ENCODE measurements at places on chromosomes 1 and 21.

DNA sequence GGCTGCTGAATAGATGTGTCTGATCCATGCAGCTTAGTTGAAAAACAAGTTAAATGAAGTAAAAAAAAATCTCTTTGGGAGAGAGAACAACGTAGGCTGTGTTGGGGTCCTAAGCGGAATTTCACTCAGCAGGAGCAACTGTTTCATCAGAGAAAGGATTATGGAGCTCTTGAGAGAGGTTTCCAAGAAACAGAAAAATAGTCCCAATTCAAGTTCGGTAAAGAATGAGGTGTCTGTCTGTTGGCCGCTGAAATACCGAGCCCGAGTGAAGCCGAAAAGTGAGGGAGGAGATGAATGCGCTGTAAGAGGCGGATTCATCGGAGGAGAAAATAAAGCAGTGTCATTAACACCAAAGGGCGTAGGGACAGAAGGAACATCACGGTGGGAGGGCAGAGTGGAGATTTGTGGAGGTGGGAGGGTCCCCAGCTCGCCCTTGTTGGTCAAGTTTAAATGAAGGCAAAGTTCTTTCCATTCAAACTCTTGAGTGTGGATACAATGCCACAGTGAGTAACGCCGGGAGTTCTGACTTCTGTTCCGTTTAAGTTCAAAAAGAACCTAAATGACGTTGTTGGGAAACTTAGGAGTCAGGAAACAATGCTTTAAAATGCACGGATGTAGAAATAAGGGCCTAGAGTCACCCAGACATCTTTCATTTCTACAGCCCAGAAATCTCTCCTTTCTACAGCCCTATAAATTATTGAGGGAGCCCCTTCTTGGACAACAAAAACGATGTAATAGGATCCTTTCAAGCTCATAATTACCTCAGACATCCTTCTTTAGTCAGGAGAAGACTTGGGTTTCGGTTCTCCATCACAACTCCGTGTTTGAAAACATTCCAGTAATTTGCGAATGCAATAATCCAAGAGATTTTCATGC, 15.6 kb upstream of the SLC45A1 start:
- DNase-seq: no peak

GRCh38 chr1:170599033-170599432, 64.9 kb upstream of the PRRX1 start:
- DNase-seq: no peak

GRCh38 chr1:1664941-1665814, 6.4 kb upstream of the CDK11B start:
- no peak for DNase-seq

GRCh38 chr1:6438047-6438525, 13.5 kb downstream of the ESPN start:
- DNase-seq: peak; percentile 68

GRCh38 chr1:11138952-11139351, 39.3 kb upstream of the EXOSC10 start:
- DNase-seq: no peak

DNA sequence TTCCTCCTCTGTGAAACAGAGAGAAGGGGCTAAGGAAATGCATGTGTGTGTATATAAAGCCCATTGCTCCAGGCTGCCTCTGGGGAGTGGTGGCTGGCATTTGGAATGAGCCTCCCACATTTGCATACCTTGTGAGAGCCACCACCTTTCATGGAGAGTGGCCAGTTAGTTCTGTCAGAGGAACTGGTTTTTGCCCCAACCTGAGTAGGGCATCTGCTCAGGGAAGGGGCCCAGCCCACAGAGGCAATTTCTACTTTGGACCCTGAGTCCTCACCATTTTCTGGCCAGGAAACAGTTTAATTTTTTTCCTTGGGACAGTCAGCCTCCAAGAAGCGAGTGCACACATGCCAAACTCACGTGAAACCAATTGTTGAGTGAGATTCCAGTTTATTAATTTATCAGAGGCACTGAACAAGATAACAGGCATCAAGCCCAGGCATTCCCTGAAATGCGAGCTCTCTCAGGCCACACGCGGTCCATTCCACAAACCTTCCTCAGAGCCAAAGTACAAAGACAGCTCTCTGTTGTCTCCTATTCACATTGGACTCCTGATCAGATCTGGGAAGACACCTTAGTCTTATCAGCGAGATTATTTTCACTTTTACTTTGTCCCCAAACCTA, 1.0 kb upstream of the SLC6A9 start:
- no peak for DNase-seq

- no peak for DNase-seq
Measured at GRCh38 chr1:164781972-164782371, 223.0 kb downstream of the PBX1 start.

GRCh38 chr21:39108291-39109162, 74.7 kb downstream of the PSMG1 start:
- no peak for DNase-seq

DNA sequence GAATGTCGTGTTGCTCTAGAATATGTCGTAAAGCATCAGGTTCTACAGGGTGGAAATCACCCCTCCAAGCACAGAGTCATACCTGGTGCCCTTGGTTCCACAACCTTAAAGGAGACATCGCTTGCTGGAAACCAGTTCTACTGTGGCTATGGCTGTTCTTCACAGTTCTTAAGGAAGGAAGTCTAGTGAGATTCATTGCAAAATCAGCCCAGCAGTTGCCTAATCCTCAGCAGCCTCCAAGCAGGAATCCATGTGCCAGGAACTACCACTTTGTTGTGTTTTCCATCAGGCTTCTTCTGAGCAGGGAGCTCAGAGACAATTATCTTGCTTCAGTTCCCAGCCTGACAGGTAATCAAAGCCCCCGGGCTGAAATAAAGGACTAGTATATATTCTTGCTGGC, 45.0 kb upstream of the SLC35F3 start:
- no peak for DNase-seq

- no peak for DNase-seq
Measured at GRCh38 chr21:28858424-28858823, 134.3 kb downstream of the LTN1 start.

DNA sequence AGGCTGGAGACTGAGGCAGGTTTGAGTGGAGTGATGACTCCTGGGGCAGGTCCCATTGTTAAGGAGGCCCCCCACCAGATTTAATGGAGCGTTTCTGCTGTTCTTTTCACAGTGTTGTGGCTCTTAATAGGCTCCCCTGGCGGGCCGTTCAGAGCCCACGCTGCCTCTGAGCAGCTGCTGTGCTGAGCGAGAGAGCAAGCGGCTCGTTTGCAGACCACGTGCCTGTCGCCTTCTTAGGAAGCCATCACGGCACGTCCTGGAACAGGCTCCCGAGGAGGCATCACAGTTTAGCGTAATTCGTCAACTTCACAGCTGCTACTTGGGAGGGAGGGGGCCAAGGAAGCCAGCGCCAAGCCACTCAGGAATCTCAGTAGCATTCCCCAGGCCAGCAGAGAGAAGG, 70.5 kb upstream of the CTTNBP2NL start:
- DNase-seq: no peak

DNA sequence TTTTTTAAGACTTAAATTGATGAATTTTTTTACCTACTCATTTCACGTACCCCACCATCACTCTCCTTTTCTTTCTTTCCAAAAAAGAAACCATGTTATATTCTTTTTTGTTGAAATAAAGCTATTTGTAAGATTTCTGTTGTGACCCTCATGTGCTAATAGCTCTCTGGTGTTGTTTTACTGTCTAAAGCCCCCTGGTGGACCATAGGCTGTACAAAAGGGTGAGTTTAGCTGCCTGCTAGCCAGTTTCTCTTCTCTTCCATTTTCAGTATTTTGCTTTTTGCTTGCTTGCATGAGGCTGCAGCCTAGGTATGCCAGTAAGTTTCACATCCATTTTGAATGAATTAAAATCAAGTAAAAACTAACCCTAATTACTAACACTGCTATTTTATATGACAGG, 15.6 kb upstream of the VAMP3 start:
- no peak for DNase-seq

DNA sequence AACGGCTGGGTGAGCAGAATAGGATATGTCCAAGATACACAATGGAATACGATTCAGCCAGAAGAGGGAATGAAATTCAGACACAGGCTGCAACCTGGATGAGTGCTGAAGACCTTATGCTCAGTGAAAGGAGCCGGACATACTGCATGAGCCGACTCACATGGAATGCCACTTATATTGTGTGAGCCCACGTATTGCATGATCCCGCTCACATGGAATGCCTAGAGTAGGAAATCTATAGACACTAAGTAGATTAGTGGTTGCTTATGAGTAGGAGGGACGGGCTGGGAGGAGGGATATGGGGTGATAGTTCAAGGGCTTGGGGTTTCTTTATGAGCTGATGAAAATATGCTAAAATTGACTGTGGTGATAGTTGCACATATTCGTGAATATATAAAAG, 26.8 kb downstream of the TMPRSS2 start:
- DNase-seq: no peak

DNA sequence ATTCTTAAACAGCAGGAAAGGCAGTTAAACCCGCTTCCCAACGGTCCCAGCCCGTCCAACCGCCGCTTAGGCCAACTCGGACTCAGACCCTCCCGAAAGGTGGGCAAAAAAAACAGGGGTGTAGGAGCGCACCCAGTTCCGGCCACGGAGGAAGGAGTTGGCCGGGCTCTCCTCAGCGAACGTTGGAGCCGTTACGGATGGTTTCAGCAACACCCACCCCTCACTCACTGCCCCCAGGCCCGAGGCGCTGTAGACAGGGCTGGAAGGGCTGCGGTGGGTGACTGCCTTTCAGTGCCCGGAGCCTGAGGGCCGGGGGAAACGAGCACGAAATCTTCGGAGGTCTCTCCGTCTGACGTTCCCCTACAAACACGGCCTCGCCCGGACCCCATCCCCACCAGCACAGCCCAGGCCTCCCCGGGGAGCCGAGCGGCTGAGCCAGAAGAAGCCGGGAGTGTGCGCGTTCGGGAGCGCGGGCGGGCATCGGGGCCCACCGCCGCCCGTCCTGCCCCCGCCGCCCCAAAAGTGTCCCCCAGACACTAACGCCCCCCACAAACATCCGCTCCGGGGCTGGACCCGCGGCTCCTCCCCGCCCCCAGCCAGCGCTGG, 1.3 kb downstream of the KDM5B start:
- no peak for DNase-seq

GRCh38 chr1:184050636-184051035, 894 bp upstream of the TSEN15 start:
- no peak for DNase-seq

GRCh38 chr1:18001725-18002124, 105.9 kb upstream of the IGSF21 start:
- DNase-seq: no peak

DNA sequence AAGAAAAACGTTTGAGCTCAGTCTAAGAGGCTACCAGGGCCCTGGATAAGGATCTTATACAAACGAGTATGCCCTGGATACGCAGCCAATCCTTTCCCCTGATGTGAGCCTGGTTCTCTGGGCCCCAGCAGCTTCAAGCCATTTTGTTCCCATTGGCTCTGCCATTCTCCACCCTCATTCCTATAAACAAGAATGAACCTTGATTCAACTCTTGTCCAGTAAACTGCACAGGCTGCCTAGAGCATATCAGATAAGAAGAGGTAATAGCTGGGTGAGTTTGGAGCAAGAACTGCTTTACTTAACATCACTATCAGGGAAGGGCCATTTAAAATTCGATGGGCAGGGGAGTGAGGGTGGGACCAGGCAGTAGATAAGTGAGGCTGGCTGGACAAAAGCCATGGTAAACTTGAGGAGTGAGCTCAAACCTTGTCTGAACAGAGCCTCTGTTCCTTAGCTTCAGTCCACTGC, 11.3 kb downstream of the BTG2 start:
- no peak for DNase-seq

DNA sequence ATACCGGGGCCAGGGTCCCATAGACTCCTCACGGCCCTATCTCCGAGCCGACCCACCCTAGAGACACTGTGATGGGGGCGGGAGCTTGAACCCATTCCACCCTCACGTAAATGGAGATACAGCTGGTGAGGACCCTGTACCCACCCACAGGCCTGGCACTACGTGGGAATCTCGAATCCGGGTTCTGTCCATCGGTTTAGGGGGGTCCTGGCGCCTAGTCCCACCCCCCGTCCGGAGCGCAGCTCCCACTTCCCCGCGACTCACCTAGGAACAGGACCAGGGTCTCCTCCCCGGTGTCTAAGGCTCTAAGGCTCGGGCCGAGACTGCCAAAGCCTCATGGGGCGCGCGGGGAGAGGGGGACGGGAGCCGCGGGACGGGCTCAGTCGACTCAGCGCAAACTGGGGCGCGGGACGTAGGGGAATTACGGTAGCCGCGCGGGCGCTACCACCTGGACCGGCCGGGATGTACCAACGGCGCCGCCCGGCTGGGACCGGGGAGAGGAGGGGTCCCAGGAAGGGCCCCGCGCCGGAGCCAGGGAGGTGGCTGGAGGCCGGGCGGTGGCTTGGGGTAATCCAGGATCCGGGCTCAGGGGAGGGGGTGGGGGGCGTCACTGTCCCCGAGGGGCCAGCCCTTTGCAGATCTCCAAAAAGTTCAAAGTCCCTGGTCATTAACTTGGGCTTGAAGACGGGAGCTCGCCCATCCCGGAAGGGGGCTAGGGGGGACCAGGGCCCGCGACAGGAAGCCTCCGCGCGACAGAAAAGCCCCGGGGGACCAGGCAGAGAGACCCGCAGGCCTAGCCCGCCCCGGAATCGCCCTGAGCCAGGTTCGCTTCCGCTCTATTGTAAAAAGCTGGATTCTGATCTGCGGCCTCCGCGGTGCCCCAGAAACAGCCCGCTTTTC, 1.0 kb downstream of the PLEKHG5 start:
- DNase-seq: peak; percentile 39

DNA sequence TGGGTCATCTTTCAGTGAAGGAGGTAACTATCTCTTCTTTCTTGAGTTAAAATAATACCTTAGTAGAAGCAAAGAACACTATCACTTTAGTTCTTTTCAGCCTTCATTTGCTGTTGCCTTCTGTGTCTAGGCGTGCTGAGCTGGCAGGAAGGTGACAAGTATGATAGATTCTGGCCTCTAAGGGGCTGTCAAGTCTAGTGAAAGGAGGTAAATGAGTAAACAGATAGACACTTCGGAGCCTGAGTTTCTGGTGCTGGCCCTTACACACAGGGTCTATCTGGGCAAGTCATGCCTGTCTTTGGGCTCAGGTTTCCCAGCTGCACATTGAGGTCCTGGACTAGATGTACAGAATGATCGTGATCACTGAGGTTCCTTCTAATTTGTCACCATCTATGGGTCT, 89.3 kb downstream of the ROR1 start:
- DNase-seq: no peak

DNA sequence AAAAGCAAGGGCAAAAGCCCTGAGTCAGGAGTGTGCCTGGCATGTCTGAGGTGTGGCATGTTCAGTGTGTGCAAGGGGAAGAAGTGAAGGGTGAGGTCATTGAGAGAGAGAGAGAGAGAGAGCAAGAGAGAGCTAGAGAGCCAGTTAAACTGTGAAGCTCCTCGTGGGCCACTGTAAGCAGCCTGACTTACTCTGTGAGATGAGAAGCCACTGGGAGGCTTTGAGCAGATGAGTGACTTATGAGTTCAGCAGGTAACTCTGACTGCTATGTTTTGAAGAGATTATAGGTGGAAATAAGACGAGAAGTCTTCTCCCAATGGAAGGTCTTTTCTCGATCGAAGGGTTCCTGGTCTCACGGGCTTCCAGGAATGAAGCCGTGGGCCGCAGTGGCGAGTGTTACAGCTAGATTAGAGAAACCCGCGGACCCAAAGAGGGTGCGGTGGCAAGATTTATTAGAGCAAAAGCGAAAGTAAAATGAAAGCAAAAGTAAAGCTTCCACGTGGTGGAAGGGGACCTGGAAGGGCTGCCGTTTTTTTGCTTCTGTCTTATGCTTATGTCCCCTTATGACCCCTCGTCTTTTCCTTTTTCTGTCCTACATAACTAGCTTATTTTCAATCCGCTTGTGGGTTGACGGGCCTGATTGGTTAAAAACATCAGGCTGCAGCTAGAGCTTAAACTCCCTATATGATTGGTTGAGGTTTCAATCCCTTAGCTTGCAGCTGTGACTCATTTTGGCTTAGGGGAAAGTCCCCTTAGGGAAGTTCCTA, 323.1 kb upstream of the FAM78B start:
- DNase-seq: peak; percentile 88

All from CD4-positive, alpha-beta T cell treated with Interleukin-4 for 4 hours (primary cell).